ENCODE measurements at places on chromosomes 16 and 17.

- DNase-seq, result no peak
Observed at GRCh38 chr17:73224237-73224636, 31.4 kb downstream of the COG1 start.

DNA sequence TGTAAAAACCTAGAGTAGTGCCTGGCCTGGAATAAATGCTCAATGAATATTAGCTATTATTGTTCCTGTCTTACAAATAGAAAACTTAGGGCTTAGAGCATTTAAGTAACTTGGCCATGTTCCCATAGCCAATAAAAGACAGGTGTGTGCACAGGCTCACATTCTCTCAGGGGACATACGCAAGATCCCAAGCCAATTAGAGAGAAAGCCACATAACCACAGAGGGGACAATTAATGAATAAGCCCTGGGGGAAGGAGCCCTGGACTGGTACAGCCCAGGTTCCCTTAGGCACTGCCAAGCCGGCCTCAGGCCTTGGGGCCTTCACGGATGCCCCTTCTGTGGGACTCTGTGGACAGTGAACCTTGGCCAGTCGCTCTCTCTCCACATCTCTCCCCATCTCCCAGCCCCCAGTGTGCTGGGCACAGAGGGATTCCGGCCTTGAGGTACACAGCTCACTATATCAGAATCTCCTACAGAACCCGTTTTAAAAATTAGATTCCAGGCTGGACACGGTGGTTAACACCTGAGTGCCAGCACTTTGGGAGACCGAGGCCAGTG lies 27.3 kb upstream of the ABCC12 start:
- DNase-seq, result no peak

DNA sequence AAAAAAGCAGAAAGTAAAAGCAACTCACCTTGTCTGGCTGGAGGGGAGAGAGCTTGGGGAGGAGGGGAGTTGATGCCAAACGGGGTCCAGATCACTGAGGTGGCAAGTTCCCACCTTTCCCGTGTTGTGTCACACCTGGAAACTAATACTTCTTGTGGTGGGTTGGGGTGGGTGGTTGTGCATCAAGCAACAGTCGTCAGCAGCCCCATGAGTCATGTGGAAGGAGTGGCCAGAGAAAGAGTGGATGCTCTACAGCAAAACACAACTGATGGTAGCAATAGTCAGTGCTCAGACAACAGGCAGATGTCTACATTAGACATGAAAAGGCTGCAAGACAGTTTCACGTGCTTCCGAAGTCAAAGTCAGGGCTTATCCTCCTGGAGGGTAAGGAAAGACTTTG lies 35.4 kb downstream of the ARSG start:
- no peak for DNase-seq

DNA sequence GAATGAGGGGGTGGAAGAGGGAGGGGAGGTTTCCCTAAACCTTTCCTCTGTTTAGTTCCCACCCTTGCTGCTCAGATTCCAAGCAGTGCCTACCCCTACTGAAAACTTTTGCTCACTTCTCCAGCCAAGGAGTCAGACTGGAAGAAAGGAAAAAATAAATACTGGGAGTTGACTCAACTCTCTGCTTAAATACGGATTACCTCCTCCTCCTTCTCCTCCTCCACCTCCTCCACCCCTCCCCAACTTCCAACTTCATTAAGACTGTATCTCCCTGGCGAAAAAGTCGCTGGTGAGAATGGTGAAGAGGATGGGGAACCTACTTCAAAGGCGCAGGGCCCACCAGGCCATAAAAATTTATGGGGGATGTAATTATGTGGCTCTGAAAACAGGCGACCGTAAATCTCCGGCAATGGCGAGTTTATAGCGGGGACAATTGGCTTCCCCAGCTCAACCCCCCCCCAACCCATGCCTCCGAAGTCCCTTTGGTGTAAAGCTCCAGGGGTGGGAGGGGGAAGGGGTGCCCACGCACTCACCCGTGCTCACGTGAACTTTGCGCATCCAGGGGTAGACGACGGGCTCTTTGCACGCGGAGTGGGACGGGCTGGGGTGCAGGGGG lies 712 bp downstream of the HOXB4 start:
- no peak for DNase-seq

DNA sequence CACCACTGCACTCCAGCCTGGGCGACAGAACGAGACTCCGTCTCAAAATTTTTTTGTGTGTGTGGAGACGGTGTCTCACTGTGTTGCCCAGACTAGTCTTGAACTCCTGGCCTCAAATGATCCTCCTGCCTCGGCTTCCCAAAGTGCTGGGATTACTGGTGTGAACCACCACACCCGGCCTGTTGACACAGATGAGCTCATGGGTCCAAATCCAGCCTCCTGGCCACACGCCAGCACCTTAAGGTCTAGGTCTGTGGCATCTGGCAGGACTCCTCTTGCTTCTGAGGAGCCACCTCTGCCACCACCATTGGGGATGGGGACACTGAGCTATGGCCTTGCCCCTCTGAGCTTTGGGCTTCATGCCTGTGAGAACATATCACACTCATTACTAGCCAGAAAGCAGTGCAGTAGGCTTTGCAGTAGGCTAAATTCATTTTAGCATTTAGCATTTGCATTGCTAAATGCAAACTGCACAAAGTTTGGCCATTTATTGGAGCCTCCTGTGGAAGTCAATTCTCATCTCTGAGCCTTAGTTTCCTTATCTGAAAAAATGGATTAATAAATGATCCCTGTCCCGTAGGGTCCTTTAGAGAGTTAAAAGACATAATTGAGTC lies 5.5 kb upstream of the CDIPT start:
- DNase-seq, result no peak

DNA sequence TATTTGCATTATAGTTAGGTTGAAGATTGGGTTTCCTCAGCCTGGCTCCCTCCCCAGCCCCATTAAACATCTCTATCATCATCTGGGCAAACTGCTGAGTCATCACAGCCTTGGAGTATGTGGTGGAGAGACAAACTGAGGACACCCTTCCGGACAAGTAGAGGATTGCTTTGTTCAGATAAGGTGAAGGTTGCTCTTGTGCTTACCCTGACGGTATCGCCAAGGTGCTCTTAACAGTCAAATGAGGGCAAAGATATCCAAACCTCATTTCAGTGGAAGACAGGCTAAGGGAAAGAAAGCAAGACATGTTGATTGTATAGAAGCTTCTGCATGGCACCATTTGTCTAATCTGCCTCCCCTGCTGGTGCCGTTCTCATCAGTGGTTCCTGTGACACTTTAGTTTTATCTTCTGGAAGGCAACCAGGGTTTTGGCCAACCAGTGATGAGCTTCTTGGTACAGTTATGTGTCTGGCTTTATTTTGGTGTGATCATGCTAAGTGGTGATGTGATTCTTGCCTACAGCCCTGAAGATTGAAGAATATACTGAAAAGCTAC lies 56.9 kb upstream of the LGALS9 start:
- DNase-seq, result no peak

- no peak for DNase-seq
Observed at GRCh38 chr17:20206068-20206467, 196.9 kb downstream of the SPECC1 start.
